ENCODE measurements at places on chromosomes 11 and 22. TPM values are rescaled to one million over a fixed set of nuclear protein-coding genes. Genes with fewer than 3 reads are reported as not detected.

The GRIA4 gene
- not detected for total RNA-seq

The PIK3IP1 gene
- 7.0 TPM for total RNA-seq

The C2CD2L gene
- 5.1 TPM for total RNA-seq

The DUSP8 gene
- 0.12 TPM for total RNA-seq

The PNPLA3 gene
- total RNA-seq: 1.7 TPM

The CECR2 gene
- total RNA-seq: 0.15 TPM

The SCN3B gene
- total RNA-seq: 0.06 TPM

The AMOTL1 gene
- 91.6 TPM for total RNA-seq

The OR52N4 gene
- total RNA-seq: not detected

The CCDC116 gene
- total RNA-seq: not detected

The OR8H3 gene
- total RNA-seq: not detected

The BTBD18 gene
- total RNA-seq: not detected

The FBLN1 gene
- total RNA-seq: 119 TPM

The POU2AF1 gene
- total RNA-seq: not detected

The VSTM5 gene
- total RNA-seq: not detected

Measured in esophagus squamous epithelium (tissue), 5 donors.